ENCODE measurements at places on chromosomes 2 and 18.

GRCh38 chr2:2328848-2329247, 2.2 kb downstream of the MYT1L start:
- DNase-seq: peak; percentile 6

DNA sequence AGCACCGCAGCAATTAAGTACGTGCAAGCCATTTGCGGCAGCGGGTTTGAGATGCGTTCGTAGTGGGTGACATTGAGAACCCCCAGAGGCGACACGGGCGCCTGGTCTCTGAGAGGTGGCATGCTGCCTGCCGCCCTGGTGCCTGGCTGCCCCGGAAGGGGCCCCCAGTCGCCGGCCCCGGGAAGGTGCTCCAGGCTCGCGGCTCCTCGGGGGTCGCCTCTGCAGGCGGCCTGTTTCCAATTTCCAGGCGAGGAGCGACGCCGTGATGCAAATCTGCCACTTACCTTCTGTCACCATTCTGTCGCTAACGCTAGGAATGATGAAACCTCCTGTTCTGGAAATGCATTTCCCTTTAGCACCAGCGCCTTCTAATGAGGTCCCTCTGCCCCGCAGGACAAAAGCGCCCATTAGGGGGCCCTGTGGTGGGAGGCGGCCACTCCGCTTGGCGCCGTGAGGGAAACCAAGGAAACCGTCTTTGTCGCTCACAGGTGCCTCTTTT, 13.0 kb downstream of the KIF5C start:
- DNase-seq: no peak

DNA sequence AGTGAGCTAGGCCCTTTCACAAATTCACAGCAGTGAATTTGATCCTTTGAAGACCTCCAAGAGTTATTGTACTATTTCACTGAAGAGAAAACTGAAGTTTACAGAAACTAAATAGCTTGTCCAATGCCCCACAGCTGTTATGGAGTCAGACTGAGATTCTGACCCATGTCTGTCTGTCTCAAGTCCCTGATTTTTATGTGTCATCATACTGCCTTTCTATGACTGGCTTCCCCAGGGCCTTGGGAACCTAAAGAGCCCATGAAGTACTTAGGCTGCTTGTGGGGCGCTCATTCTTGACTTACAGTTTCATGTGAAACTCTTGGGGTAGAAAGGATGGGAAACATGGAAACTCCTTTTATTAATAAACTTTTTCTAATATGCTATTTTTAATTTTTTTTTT, 107.7 kb downstream of the ATL2 start:
- DNase-seq: no peak

DNA sequence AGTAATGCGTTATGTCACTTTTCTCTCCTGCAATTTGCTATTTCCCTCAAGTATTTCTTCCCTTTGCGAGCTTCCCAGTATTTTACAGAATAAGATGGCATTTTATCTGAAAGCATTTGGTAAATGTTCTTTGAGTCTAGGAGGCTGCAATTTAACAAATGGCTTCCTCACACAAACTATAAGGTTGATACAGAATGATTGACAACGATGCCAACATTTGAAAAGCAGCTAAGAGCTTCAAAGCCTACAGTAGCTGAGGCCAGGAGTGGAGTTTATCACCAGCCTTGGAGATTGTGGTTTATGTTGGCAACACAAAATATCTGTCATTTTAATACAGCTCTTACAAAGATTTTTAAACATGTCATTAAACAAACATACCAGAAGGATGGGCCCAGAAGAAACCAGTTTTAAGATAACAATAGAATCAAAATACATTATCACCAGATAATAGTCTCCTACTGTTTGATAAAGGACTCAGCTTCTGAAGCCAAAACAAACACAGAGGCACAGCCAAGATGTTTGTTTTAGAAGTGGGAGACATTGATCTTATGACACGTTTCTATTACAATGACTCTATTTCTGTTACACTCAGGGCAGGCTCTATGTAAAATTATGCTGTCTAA, 711.4 kb upstream of the ACVR2A start:
- no peak for DNase-seq

GRCh38 chr2:12448846-12449505, 267.8 kb upstream of the TRIB2 start:
- peak; percentile 68 for DNase-seq

DNA sequence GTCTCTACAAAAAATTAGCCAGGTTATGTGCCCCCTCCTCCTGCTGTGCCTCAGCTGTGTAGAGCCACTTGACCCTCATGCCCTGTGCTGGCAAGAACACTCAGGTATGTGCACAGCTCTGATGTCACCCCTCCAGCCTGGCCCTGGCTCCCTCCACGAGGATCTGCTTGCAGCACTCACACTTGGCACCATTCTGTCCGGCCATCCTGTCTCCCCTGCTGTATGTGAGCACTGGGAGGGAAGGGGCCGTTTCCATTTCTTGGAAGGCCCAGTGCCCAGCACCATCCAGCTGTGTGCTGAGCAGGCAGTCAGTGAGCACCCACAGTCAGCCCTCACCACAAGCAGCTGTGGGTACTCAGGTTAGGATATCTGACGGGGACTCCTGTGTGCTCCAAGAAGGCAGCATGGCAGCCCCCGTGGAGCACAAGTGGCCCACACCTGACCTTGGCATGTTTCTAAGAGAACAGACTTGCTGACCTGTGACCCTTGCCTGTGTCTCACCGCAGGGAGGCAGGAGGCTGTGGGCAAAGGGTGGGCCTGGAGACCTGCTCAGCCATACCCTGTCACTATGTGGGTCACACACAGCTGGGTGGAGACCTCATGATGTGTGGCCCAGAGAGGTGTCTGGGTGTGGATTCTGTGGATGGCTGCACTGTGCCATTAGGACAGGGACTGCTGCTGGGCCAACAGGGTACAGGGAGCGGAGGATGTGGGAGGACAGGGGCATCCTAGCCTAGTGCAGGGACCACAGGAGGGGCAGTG, 31.5 kb downstream of the USP34 start:
- DNase-seq: no peak

GRCh38 chr18:79394534-79395307, 1.0 kb upstream of the NFATC1 start:
- peak; percentile 92 for DNase-seq

All from inflammatory macrophage treated with lipopolysaccharide for 1 hour (primary cell).